ENCODE measurements at places on chromosomes 1 and 21. TPM values are rescaled to one million over a fixed set of nuclear protein-coding genes. Genes with fewer than 3 reads are reported as not detected.

Gene S100A13
- 296 TPM for total RNA-seq

Gene SEC16B
- 4.8 TPM for total RNA-seq

Gene TIAM1
- 15.1 TPM for total RNA-seq

Gene IQCC
- total RNA-seq = 0.41 TPM

Gene ATP5PF
- total RNA-seq = 98.9 TPM

Gene VTCN1
- total RNA-seq = not detected

Gene NID1
- 26.7 TPM for total RNA-seq

Gene TENT5C
- total RNA-seq = 0.45 TPM

Gene PDC
- total RNA-seq = 0.27 TPM

Gene ACKR1
- total RNA-seq = not detected

Gene OR10X1
- not detected for total RNA-seq
